Right hindlimb (tissue), 1 donor: ENCODE measurements at places on chromosomes 6 and 20.
A peak's percentile ranks its signal among the peaks of the same experiment; 100 is the strongest.

DNA sequence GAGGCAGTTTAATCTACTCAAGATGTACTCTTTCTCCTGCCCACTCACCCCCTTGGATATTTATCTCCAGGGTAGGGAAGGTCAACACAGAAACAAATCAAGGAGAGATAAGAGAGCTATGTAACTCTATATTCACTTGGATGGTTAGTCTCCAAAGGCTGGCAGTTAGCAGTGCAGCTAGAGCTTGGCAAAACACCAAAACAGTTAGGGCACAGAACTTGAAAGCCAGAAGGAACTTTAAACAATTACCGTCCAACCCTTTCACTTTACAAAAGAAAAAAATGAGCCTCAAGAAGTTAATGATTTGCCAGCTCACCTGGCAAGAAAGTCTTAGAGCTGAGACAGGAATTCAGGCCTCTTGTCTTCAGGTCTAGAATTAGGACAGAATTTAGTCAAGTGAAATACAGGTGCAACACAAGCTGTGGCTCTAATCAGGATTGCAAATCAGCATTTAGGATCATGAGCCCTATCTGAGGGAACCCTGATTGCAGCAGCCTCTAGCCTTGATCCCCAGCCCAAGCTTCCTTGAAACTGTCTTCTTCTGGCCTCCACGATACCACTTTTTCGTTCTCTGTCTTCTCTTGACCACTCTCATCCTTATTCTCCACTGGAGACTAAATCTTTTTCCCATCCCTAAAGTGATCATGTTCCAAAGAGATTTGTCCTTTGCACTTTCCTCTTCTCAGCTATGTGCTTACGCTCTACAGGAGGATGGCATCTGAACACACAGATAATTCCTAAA, 14.9 kb downstream of the NEDD9 start:
- DNase-seq = no peak

DNA sequence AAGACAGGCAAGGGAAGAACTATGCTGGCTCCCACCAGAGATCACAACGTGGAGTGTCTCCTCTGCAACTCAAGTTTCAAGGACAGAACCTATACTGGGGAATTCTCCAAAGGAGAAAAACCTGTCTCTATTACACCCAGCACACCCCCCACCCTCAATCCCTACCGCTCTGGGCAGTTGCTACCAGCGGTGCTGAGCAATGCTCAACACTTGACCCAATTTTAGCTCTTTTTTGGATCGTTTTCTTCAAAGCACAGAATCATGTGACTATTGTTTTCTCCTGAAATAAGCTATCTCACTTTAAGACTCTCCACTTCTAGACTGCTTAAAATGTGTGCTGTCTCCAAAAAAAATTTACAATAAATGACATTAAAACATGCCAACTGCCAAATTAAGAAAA, 23.3 kb downstream of the MAP7 start:
- DNase-seq = no peak

DNA sequence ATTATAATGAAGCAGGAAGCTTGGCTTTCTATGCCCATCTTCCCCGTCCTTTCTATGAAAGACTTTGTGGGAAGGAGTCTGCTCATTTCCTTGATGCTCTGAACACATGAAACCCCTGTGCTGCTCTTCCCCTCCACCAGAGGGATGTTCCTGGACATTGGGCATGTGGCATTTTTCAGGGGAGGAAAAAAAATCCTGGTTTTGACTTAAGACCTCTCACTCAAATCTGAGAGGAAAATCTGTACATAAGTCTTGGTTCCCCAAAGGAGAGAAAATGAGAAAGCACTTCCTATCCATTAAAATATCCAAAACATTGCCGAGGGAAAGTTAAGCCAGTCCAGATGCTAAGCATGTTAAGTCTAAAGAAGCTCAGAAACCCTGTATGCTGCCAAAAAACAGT, 393.0 kb downstream of the PAX1 start:
- DNase-seq = no peak

DNA sequence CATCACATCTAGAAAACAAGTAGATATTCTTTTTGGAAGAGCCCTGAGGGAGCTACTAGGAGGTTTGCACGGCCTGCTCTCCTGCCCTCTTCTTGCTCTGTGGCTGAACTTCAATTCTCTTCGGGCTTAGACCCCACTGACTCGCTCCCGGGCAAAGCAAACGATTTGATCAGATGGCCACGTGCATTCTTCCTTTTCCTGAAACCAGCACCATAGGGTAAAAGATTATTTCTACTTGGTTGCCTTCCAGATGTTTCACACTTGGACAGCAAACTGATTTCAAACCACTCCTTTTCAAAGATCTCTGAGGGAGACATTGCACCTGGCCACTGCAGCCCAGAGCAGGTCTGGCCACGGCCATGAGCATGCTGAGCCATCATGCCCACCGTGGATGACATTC, at the start of gene SLC22A1:
TSS of gene SLC22A1 (plus strand) at position 258 of the 400 bp plus-strand sequence. CDS start at position 379, 121 bp downstream.
- DNase-seq = no peak

GRCh38 chr6:32108094-32108627, 977 bp downstream of the TNXB start:
- DNase-seq = peak; percentile 89

DNA sequence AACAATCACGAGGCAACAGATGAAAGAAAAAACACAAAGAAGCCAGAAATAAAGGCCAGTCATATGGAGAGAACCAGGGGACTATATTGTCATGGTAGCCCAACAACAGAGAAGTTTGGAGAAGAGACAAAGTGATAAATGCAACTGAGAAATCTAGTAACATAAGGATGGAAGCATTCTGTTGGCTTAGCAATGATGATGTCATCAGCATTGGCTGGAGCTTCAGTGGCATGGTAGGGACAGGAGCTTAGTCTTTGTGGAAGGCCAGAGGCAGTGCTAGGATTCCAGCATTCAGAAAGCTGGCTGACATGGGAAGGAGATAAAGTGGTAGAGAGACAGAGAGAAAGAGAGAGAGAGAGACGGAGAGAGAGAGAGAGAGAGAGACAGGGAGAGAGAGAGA, 276.4 kb downstream of the TRDN start:
- no peak for DNase-seq

DNA sequence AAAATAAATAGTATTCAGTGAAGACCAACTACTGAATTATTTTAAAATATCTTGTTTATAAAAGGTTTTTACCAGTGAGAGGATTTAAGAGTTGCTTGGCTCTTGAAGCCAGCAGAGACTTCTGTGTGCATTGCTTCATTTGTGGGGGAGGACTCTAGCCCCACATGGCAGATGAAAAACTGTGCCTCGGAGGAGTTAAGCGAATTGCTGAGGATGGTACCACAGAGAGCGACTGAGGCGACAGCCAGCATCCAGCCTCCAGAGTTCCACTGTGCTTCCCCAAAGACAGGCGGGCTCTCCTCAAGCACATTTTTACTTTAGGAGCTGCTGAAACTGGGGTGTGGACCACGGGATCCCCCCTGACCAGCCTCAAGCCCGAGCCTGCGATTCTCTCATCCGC, 80.7 kb downstream of the THBS2 start:
- no peak for DNase-seq

GRCh38 chr20:64216036-64216435, 39.5 kb upstream of the PCMTD2 start:
- no peak for DNase-seq

DNA sequence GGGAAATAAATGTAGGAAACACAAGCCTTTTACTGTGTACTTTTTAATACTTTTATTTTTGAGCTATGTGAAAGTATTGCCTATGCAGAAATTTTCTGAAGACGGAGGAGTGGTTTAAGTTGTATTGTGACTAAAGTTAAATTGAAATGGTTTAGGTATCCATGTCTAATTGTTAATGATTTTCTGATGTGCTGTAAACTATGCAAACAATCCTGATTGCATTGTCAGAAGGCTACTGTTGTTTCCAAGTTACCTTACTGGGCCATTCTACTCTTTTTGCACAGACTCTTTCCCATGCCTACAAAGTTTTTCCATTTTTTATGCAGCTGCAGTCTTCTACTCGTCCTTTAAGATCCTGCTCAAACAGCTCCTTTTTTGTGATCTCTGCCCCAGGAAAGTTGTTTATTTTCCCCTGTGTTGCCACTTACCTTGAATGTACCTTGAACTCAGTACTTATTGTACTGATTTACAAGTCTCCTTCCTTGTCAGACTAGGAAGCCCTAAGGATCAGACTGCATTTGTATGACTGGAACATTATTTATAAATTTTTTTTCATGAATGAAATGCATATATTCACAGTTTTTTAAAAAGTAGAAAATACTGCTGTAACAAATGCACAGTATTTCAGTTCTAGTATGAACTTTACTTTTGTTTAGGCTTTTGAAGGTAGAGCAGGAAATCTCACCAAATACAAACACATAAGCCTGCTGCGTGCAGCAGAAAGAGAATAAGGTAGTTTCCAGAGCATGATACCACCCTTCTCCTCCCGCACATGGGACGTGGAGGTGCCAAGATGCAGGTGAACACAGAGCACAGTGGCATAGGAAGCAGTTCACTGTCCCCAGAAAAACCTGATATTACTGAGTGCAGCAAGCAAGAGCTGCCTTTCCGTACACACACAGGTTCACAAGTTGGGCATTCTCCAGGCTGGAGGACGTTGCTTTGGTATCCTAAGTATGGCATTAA, 97.8 kb downstream of the CRYBG1 start:
- no peak for DNase-seq

DNA sequence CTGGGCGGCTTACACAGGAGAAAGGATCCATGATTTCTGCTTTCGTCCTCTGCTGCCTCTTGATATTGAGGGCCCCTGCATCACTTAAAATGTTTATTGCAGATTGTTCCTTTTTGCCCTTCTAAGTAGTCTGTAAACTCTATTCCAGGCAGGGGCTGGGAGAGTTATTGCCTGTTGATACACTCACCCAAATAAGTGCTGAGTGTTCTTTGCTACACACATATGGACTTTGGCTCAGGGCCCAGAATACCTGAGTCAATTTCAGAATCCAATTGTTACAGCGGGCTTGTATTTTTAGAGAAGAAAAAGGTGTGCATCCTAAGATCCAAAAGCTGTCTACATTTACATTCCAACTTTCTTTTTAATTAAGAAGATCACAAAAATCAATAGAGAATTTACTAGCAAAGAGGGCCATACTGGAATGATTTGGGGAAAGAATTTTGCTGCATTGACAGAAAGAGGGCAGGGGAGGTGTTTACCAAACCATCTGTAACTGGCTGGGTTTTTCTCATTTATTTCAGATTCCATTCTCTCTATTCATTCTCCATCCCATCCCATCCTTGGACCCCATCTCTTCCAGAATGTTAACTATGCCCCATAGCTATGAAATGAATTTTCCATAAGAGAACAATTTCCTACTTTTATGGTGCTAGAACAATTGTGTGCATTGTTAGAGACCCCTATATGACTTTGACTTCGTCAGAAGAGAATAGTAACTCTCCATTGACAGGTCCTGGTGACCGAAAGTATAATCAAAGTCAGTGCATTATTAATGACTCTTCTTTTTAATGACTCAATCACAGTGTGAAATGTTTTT, 959.9 kb upstream of the FLRT3 start:
- no peak for DNase-seq

- no peak for DNase-seq
Measured at GRCh38 chr6:7451326-7451725, 61.7 kb downstream of the RIOK1 start.

DNA sequence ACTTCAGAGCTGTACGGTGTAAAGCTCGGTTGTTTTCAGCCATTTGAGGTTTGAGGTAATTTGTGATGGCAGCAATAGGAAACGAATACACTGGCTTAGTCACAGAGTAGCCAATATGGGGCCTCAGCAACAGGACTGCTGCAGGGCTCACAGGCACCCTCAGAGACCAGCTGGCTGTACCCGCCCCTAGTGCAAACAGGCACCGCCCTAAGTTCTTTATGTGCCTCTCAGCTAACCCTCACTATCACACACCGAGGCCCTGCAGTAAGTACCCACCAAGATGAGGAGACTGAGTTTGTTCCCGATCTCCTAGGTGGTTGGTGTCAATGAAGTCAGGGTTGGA, 11.2 kb upstream of the SERPINB9 start:
- no peak for DNase-seq

DNA sequence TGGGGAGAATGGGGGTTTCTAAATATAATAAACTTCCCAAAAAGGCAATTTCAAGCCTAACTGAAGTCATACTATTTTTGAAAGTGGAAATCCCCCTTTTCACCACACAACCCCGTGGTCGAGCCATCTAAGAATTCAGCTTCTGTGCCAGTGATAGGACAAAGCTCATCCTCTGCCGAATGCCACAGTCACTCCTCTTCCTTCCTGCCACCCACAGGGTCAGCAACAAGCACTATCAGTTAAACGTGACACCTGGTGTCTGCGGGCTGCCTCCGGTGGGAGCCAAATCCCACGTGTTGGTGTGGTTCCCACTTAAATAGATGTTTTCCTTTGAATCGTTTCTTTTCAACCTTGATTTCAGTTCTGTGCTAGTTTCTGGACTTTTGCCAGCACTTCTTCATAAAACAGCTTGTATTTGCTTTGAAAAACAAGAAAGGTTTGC, 60.7 kb downstream of the TNFAIP3 start:
- peak; percentile 32 for DNase-seq

GRCh38 chr6:133017581-133017980, 203.2 kb downstream of the RPS12 start:
- DNase-seq = no peak

DNA sequence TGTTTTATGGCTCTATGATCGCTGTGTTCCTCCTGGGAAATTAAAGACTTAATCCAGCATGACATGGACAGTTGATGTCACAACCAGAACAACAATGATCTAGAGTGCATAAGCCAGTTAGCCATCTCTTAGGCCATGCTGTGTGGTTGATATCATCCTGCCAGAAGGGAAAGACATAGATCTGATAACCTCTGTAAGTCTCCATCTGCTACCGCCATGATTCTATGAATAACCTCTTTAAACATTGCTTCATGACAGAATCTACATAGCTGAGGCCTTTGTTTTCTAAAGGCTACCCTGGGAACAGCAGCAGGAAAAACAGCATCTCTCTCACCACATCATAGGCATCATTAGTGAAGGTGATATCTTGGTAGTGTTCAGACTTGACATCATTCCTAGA, 117.6 kb upstream of the PHACTR1 start:
- no peak for DNase-seq

GRCh38 chr6:97150932-97151331, 132.1 kb downstream of the MMS22L start:
- DNase-seq = no peak
